Stimulated activated CD8-positive, alpha-beta memory T cell treated with anti-CD3 and anti-CD28 coated beads, Interleukin-15, amount 100 ng/mL, for 4 hours (primary cell): ENCODE measurements at places on chromosomes 3 and 15.

DNA sequence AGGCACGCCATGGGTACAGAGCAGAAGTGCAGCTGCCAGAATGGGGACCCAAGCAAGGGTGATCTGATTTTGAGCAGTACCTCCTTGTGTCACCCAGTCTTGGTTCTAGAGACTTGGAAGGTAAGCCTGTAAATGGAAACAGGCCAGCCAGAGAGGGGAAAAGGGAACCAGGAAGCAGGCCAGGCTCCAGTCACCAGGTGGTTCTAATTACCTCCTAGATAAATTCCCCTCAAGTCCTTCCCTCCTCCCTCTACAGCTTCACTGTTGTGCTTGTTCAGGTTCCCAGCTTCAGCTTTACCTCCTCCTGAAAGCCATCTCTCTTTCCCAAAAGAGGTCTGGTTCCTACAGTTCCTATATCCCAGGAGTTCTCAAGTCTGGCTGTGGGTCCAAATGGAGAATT, 58.8 kb upstream of the SLC7A14 start:
- DNase-seq: no peak

GRCh38 chr3:45312836-45313493, 75.4 kb upstream of the LARS2 start:
- DNase-seq: no peak

DNA sequence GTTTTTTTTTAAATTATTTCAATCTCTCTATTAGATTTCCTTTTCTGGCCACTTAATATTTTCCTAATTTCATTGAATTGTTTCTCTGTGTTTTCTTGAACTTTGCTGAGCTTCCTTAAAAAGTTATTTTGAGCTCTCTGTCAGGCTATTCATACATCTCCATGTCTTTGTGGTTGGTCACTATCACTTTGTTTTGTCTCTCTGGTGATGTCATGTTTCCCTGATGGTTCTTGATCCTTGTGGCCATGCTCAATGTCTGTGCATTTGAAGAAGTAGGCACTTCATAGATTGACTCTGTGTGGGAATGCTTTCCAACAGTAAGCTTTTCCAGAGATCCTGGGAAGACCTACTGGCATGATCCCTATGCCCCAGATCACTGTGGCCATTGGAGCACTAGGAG, 18.6 kb downstream of the CD200R1 start:
- DNase-seq: no peak

DNA sequence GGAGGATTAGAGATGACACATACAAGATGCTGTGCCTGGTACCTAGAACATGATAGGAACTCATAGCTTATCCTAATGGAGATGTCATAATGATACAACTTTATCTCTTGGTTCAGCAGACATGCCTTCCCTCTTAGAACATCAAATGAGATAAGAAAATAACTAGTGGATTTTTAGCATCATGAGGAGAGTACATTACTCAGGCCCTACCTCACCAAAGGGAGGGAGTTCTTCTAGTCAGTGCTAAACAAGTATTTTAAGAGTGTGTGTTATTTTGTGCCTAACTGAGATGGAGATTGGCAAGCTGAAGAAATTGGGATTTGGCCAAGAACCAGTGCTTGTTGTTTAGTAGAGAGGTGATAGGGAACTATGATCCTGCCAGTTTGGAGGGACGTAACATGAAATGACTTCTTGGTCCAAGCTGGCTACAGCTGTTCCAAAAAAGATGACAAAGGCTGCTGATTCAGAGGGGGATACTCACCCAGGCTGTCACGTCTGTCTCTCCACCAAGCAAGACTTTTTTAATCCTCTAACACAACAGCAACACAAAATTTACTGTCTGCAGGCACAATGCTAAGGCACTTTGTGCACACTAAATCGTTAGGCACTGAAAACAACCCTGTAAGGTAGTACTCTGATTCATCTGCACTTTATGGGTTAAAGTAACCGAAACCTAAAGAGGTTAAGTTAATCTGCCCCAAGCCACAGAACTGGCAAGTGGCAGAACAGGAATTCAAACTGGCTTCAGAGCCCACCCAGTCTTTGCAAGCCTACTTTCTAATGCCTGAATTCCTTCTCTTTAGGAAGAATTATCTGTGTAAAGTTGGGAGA, 126.5 kb downstream of the CMSS1 start:
- no peak for DNase-seq

DNA sequence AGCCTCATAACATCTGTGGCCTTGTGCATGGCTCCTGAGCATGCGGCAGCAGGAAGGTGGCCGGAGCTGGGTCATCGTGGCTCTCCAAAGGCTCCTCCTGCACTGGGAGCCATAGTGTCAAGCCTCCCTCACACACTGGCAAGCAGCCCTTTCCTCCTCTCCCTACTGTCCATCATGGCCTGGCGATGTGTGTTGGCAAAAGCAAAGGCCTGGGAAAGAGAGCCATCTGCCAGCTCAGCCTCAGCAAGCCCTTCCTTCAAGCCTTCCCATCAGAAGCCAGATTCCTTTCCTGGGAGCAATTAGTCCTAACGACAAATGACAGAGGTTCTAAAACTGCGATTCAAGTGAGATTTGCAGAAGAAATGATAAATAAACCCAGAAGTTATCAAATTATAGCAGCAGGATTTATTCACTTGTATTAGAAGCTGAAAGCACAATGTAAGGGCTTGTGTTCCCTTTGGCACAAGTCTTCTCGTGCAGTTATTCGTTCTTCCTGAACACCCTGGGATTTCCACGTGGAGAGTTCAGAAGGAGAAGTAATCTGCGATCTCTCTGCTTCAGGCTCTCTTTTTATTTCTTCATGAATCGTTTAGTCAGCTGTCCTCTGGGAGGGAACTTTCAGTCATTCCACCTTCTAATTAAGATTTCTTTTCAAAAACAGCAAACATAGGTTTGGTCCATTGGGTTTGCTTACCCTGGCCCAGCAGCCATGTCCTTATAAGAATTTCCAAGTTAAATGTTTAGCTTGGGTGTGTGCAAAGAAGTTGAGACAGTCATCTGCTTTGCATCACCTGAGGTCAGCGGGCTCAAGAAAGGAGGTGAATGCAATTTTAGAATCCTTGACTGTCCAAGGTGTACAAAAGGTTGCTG, 110.3 kb upstream of the TMC3 start:
- DNase-seq: no peak

- no peak for DNase-seq
These were observed 136.9 kb downstream of the PCCB start for GRCh38 chr3:136387031-136387430.

DNA sequence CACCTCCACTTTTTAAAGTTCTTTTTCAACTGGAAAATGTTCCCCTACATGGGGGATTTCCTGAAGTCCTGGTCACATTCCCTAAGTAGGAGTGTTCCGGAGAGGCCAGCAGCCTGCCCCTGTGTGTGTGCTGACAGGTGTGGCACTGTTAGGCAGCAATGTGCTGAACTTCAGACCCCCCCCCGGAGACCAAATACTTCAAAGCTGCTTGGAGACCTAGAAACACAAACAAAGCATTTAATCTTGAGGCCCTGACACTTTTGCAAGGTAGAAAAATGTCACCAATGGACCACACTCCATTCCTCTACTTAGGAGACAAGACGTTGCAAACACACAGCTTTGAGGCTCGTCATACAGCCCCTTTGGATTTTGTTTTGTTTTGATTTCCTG, 259.6 kb upstream of the CTNNB1 start:
- DNase-seq: no peak

DNA sequence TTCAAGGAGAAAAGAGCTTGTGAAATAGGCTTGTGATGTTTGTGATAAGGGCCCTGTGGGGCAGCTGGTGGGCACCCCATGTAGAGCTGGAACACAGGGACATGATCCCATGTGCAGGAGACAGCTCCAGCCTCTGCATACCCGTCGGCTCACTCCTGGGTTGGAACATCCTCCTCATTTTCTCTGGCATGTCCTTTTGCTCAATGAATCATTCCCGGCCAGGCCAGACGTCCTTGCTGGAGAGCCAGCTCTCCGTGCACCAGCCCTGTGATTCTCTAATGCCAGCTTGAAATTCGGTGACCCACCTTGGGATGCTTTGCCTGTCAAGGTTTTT, 77.3 kb downstream of the SMAD3 start:
- no peak for DNase-seq

- no peak for DNase-seq
These were observed 12.7 kb downstream of the C3orf22 start for GRCh38 chr3:126546013-126546412.

GRCh38 chr3:132730891-132731580, 8.8 kb upstream of the NPHP3 start:
- no peak for DNase-seq

GRCh38 chr3:54932606-54933005, 4.7 kb upstream of the LRTM1 start:
- DNase-seq: no peak

DNA sequence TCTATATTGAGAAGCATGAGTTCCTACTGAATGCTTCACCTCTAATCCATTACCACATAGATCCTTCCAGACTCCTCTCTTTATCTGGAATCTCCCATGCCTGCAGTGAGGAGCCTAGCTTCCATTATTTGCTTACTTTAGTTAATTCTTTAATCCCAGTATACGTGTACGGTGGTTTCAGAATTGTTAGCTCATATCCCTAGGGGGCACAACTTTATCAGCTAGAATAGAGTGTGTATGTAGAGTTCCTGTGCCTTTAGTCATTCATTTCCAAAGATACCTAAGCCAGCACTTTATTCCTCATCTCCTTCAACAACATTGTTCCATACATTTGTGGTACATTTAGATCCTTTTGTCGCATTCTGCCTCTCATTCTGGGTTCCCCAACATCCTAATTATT, 226.0 kb downstream of the TJP1 start:
- DNase-seq: no peak

- no peak for DNase-seq
These were observed 477.7 kb downstream of the ZIC1 start for GRCh38 chr3:147886879-147887278.

GRCh38 chr3:188010478-188010877, 143.5 kb upstream of the LPP start:
- no peak for DNase-seq
